ENCODE measurements at places on chromosomes 2 and 18.

DNA sequence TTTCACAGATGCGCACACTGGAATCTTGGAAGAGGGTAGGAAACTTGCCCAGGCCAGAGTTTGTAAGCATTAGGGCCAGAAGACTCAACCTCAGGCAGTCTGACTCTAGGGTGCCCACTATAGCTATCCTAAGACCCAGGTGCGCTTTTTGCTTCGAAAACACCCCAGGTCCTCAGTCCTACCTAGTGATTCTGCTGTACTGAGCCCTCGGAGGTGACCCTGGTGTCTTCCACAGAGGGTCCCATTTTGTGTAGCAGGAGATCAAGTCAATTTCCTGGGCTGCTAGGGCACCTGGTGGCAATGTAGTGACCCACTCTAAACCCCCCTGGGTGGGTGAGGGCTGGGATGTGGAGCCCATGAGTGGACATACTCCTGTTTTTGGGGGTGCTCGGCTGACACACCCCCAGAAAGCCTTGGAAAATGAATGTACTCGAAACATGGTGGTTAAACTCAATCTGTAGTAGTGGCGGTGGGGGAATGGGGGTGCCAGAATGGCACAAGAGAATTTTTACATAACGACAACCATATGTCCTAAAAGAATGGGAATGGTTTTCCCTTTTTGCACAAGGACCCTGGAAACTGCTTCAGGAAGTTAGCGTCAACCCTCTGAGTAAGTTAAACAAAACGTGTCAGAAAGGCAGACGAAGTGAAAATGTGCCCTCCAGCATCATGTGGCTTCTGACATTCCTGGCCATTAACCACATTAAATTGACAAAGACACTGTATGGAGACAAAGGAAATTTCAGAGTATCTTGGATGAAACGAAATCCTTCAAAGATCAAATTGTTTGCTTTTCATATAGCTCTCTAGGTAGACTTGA, 218.0 kb upstream of the COPS8 start:
- no peak for DNase-seq

DNA sequence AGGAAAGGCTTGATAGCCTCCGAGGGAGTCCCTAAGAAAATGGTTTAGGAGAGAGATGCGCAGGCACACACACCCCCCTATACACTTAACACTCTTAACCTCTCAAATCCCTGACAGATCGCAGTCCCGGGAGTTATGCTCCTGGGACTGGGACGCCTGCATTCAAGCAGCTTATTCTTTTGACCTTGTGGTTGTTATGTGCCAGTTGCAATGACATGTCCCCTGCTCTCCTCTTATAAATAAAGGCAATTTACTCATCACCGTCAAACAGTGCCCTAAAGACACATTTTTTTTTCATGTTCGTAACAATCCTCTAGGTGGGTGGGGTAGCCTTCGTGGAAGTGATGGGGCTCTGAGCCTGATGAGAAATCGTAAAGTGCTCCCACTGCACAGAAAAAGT, 162.2 kb downstream of the LRRC30 start:
- no peak for DNase-seq

DNA sequence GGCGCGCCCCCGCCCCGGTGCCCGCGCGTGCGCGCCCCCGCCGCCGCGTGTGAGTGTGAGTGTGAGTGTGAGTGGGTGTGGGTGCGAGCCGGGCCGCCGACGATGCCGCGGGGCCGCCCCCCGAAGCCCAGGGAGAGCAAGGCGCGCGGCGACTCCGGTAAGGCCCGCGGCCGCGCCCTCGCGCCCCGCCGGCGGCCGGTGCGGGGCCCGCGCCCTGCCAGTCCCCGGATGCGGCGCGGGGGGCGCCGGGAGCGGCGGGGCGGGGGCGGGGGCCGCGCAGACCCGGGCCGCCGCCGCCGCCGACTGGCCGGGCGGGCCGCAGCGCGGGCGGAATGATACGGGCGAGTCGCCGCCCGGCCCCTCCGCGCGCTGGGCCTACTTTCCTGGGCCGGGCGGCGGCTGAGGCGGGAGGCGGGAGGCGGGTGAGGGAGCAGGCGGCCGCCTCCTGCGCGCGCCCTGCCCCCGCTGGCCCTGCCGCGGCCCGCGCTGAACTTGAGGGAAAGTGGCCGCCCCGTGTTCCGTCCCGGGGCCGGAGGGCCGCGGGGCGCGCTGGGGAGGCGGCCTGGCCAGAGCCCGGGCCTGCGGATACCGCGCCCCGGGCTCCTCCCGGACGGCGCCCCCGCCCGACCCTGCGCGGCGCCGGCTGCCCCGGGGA, at the start of gene ZNF236:
Gene ZNF236 (plus strand): TSS at position 52 of the 655 bp plus-strand sequence. CDS start 51 bp downstream, at position 103.
- DNase-seq = peak; percentile 76

DNA sequence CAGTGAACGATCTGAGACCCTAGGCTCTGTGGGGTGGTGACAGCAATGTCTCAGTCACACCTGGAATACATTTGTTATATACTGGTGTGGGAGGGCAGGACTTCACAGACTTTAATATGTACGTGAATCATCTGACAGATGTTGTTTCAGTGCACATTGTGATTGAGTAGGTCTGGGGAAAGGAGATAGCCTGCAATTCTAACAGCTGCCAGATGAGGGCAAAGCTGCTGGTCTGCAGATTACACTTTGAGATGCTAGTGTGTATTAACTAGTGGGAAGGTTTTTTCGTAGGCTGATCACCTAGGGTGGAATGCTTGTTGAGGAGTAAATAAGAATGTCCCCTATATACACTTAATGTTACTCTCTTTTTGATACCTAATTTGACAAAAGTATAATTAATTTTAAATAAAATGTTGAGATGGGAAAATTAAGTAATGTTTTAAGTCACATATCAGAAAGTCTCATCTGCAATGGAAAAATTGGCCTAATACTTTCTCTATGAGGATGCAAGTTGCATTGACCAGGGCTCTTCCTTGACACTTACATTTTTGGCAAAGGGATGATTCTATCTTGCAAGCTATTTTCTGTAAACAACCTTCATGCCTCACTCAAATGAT, 496.9 kb upstream of the HNMT start:
- peak; percentile 27 for DNase-seq

GRCh38 chr2:32212295-32212694, 46.6 kb downstream of the SLC30A6 start:
- DNase-seq = no peak
